ENCODE measurements at places on chromosomes 6 and 20.

DNA sequence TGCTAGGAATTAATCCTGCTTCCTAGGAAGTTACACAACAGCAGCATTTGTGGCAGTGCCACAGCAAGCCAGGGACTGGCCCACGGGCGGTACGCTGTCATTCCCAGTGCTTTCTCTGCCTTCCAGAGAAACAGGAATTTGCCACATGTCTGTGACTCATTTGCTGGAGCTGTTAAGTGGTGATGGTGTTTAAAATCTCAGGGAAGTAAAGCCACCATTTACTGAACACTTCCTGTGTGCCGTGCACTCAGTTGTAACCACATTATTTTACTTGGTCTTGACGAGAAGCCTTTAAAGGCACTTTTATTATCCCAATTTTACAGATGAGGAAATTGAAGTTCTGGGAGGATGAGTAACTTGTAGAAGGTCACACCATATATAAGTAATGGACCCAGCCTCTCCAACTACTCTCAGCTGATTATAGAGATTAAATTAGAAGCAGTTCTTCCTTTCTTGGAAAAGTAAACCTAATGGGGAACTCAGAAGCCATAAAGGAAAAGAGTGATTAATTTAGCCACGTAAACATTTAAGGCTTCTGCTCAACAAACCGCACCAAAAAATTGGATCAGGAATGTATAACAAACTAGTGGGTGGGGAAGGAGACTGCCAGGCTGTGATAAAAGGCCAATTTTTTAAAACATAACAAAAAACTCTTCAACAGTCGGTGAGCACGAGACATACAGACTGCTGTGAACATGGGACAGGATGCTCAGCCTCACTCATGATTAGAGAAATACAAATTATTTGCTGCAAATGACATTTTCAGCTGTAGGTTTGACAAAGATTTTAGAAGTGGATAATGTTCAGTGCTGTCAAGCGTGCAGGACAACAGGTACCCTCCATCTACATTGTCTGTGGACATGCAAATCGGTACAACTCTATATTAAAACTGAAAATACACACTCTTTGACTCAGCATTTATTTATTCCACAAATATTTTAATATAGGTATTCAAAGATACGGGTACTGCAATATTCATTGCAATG, 311.2 kb downstream of the NRN1 start:
- no peak for DNase-seq

- peak; percentile 84 for DNase-seq
Measured at GRCh38 chr20:50186151-50186885, 4.3 kb upstream of the CEBPB start.

GRCh38 chr6:46556053-46556452, 64.8 kb upstream of the RCAN2 start:
- DNase-seq = no peak

GRCh38 chr6:7119272-7119801, 11.6 kb downstream of the RREB1 start:
- no peak for DNase-seq

DNA sequence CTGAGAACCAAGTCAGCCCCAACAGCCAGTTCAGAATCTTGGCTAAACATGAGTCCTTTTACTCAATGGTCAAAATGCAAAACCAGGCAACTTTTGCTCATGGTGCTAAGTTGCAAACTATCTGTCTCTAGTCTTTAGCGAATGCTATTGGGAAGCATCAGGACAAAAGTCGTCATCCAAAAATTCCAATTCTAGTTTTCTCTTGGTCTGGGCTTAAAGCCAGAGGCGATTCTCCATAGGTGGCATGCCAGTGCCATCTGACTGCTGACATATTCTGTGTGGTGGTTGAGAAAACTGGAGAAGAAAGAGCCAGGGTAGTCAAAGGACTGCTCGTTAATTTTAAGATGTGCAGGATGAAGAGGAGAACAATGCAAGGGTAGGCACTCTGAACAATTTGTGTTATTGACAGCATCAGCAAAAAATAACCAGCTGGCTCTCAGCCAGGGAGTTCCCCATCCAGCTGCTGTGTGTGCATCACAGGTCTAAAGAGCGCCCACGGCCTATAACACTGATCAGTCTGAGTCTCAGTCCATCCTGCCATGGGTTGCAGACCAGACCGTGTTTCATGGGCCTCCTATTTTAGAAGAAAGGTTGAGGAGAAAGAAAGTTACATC, 313.6 kb downstream of the ALDH8A1 start:
- DNase-seq = no peak

- no peak for DNase-seq
Measured at GRCh38 chr6:151209071-151209831, 30.5 kb upstream of the AKAP12 start.

DNA sequence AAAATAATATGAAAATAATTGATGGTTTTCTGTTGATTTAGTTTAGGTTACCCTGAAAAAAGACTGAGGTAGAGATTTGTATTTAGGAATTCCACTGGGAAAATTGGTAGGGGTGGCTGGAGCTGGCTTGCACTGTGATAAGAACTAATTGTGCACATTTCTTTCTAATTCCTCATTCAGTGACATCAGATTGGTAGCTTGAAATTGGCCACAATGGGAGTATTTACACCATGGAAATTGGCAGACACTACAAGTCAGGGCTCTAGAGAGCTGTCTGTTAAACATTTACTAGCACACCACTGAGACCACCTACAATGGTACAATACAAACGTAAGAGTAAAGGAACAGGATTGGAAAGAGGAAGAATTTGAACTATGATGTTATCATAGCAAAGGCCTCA, 52.0 kb upstream of the ISM1 start:
- no peak for DNase-seq

GRCh38 chr20:38674765-38675133, 49.5 kb upstream of the SLC32A1 start:
- no peak for DNase-seq

- peak; percentile 35 for DNase-seq
Measured at GRCh38 chr6:156778454-156779205, 1.5 kb downstream of the ARID1B start.

GRCh38 chr6:98944598-98945081, 3.1 kb downstream of the FBXL4 start:
- no peak for DNase-seq

DNA sequence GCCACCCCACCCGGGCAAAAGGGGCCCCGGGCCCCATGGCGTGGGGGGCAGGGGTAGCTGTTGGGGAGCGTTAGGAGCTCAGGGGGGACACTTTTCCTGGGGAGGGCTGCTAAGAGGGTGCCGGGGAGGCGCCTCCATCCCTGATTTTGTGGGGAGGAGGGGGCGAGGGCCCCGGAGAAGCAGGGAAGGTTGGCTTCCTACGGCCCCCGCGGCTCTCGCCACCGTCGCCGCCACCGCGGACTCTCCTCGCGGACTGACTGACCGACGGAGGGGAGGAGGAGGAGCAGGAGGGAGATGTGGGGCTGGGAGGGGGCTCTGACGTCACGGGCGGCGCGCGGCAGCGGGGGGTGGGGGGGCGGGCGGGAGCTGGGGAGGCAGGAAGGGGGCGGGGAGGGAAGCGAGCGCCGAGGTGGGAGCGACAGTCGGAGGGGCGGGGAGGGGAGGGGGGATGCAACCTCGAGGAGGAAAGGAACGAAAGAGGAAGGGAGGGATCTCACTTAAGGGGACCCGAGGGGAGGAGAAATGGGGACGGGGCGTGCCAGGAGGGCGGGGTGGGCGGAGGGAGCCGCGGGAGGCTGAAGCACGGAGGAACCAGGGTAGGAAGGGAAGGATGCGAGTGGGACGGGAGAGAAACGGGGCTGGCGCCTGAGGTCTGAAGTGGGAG, 5.1 kb downstream of the GABBR1 start:
- DNase-seq = peak; percentile 27

- DNase-seq = no peak
Measured at GRCh38 chr6:40485795-40486194, 101.4 kb downstream of the LRFN2 start.

GRCh38 chr6:3665608-3666007, 85.9 kb downstream of the PXDC1 start:
- no peak for DNase-seq

GRCh38 chr6:157946865-157947532, 34.7 kb upstream of the SYNJ2 start:
- DNase-seq = no peak

DNA sequence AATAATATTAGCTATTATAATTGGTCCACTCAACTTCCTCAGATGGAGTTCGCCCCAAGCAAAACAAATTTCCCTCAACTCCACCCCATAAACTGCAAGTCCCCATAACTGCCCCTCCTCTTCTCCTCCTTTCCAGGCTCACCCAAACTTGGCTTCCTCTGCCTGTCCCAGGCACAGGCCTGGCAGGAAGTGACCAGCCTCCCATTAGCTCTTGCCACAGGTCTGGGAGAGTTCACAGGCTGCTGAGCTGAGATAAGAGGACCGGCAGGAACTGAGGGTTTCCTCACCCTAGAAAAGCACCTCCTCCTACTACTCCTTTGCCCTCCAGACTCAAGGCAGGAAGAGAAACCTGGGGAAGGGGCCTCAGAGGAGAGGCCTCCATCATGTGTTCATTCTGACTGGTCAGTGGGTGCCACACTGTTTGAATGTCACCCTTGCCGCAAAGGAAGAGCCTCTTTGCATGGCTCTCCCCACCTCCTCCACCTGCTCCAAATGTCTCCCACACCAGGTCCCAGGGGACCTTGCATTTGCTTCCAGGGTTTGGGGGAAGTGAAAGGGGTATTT, 24.5 kb upstream of the SMIM29 start:
- no peak for DNase-seq

GRCh38 chr20:38872036-38872435, 54.2 kb upstream of the FAM83D start:
- no peak for DNase-seq

DNA sequence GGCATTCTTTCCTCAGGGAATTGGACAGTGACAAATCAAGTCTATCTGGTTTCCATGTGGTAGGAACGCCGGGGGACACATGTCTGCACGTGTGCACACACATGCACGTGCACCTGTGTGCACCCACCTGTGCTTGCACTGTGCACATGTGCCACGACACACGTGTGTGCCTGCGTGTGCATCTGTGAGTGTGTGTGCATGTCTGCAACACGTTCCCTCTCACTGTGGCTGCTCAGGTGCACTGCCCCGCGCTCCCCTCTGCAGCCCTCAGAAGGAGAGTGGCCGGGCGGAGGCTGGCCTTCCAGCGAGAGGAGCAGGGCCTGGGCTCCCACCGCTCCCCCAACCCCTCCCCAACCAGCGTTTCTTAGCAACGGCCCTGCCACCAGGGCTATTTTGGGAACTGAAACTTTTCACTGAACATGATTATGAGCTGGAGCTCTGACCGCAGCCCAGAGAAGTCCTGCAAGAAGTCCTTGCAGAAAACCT, 147.8 kb downstream of the PHACTR3 start:
- DNase-seq = no peak

GRCh38 chr6:45900808-45901752, 114.6 kb downstream of the CLIC5 start:
- DNase-seq = no peak

Data from stimulated activated CD4-positive, alpha-beta T cell treated with anti-CD3 and anti-CD28 coated beads, TNF-alpha, amount 100 ng/mL, for 4 hours (primary cell).